OCI-M1 (cell line): ENCODE measurements at places on chromosomes 5 and 9.
A peak's percentile ranks its signal among the peaks of the same experiment; 100 is the strongest.

DNA sequence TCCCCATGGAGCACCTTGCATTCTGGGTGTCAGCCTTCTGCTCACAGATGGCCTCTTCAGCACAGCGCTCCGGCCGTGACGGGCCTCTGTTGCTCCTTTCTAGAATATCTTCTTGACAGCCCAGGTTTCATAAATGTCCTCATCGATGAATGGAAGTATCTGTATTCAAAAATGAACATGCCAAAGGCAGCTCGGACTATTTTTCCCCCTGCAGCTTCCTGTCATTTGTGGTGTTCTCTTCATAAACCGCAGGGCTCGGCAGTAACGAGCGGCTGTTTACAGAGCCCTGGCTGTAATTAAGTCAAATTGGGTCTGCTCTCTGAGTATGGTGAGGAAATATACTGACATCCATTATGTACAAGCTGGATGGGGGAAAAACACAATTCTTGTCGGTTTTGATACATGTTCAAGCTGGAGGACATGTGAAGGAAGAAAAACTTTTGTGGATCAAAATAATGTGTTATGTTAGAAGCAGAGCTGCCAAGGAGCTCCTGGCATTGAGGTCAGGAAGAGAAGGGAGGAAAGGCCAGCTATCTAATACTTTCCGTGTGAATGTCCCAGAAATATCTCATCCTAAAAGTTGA, 154.1 kb upstream of the CD180 start:
- DNase-seq = peak; percentile 34

DNA sequence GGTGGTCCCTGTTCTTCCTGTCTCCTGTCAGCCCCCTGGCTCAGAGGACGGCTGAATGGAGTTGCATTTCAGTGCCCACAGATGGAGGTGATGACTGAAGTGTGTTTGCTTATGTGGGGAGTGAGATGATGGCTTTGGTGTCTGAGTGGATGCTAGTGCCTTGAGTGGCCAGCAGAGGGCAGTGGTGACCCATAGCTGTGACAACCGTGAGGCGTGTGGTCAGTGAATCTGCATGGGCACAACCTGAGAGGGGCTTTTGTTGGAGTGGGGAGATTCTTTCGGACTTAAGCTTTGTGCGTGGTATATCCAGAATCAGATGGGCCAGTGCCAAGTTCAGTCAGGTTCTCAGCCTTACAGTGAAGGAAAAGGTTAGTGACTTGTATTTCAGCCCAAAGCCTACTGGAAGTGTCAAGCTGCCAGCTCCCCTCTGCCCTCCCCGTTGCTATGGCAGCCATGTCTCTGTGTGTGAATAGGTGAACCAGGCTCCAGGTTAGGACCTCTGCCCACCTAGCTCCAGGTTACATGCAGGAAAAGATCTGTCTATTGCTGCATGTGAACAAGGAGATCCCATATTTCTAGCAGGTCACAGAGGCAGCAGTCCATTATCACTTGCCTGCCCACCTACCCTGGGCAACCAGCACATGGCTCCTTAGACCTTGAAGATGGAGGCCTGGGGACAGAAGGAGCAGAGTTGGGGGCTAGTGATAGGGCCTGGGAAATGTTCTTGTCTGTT, 14.7 kb upstream of the CXXC5 start:
- DNase-seq = peak; percentile 84

DNA sequence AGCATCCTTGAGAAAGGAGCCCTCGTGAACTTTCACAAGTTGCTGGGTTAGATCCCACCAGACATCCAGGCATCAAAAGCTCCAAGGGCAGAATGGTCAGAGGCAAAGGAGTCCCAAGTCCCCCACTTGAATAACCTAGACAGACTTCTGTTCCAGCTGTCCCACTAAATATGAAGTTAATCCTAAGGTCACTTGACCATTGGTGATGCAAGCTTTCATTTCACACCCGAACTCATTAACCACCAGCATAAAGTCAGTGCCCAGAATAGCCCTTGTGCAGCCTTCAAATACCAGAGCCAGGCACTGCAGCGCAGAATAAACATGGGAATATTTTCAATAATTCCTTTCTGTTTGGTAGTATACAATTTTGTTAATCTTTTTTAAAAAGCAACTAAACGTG, 28.9 kb downstream of the OXCT1 start:
- DNase-seq = no peak

DNA sequence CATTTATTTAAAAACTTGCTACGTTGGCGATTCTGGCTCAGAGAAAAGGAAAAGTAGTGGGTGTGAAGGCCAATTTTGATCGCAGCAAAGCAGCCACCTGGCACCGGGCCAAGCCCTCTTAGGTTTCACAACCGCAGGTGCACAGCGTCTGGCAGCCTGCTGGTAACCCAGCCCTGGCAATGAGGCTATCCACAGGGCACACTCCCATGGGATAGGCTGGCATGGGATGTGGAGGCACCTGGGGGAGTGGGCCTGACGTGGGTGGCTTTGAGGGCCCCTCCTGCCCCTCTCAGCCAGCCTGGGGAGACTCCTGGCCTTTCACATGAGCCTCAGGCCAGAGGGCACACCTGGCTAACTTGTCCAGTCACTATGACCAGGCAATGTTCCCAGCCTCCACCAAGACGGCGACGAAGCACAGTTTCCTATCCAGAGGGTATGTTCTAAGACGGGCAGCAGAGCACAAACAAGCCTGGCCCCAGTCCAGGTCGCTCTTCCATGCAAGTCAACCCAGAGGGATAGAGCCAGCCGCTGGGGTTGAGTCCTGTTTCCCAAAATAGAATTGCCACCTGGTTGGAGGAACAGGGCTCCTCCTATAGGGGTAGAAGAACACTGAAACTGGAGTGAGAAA, 19.0 kb downstream of the CMBL start:
- DNase-seq = no peak

- DNase-seq = no peak
Measured at GRCh38 chr5:33319841-33320240, 120.9 kb upstream of the TARS1 start.

GRCh38 chr5:152349683-152350526, 55.2 kb downstream of the NMUR2 start:
- peak; percentile 46 for DNase-seq

- DNase-seq = peak; percentile 40
Measured at GRCh38 chr5:131068076-131068475, 97.0 kb downstream of the HINT1 start.

DNA sequence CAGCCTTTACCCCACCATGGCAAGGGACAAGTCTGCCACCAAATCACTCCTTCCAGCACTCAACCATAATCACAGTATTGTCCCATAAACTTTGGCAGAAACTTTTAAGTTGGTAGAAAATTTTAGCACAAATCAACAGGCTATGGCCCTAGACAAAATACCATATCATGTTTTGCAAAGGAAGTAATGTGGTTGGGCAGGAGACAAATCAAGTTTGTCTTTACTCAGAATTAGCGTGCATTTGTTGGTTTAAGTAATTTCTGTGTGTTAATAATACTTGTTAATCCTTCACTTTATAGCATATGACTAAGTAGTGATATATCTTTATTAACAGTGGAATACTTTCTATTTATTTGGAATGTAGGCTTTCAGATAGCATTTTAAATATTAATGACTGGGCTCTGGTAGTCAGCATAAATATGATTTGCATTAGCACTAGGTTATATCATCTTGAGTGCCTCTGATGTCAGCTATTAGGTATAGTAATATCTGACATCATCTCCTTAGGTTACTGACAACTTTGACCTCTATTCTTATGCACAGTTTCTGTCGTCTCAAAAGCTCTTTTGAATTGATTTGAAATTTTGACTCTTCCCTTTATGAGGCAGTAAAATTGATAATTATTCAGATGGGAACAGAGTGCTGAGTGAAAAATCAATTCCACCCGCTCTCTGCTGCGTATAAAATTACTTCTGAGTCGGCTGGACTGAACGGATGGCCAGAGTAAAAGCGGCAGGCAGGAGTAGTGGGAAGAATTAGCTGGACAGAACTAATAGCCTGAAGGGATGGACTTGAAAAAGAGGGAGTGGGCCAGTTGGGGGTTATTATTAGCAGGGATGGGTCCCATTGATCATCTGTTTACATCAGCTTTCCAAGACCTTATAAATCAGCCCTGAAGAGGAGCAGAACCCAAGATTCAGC, 40.1 kb upstream of the TLX3 start:
- DNase-seq = no peak

DNA sequence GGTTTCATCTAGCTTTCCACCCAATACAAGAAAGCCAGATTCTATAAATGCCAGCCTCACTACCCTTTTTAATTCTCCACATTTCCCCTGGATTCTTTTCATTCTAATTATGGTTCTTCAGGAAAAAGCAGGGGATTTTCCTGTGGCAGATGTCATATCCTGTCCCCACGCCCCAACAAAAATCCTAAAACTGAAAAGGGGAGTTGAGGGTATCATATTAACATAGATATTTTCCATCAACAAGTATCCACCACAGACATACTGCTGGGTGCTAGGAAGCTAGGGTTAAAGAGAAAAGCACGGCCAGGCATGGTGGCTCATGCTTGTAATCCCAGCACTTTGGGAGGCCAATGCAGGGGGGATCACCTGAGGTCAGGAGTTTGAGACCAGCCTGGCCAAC, 38.0 kb downstream of the CDK5RAP2 start:
- DNase-seq = no peak

- no peak for DNase-seq
Measured at GRCh38 chr9:137032858-137033257, 970 bp upstream of the FUT7 start.

DNA sequence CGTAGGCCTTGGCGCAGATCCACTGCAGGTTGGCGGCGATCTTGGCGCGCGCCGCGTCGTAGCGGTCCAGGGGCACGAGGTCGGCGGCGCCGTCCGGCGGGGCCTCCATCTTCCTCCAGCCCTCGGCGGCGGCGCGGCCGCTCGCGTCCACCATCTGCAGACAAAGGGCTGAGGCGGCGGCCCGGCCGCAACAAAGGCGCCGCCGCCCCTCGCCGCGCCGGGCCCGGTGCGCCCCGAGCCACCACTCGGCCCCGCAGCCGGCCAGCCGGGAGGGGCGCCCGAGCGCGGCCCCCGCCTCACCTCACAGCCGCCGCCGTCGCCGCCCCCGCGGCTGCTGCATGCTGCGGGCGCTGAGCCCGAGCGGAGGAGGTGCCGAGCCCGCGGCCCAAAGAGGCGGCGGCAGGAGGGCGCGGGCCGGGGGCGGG, 328 bp downstream of the CAMSAP1 start:
- DNase-seq = no peak

DNA sequence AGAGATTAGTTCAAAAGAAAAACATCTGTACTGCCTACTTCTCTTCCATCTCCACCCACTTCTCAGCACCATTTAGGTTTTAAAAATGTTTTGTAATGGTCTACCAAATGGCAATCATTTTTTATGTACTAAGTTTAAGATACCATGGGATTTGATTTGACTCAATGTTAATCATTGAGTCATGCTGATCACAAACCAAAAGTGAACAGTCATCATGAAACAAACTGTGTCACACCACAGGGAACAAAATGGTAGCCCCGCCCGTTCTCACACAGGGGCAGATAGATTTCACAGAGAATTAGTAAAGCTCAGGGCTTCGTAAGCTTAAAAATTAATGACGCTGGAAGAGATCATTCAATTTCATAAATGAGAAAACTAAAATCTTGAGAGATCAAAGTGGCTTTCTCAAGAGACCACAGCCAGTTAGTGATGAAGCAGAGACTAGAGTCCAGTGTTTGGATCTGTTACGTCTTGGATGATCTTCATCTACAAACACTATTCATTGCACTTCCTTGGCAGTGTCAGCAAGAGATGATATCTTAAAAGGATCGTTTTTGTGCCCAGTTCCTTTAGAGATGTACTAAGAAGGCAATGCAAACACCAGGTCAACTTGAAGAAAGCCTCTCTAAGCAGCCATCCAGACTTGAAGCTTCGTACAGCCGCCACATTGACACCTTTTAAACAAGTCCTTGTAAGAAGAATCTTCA, 33.9 kb upstream of the TRIO start:
- no peak for DNase-seq

DNA sequence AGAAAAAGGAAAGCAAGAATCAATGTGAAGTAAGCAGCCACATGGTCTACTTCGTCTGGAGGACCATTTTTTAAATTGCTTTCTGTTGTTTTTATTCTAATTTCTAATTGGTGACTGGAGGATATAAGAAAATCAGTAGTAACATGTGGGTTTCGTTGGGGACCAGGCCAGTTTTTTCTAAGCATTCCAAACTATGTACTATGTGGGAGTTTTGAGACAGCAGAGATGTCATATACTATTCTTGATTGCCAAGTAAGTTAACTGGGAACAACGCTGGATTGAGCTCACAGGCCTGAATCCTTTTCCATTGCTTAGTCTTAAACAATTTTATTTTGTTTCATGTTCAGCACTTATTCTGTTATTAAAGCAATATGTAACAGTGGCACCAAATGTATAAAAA, 225.7 kb downstream of the TMEM167A start:
- DNase-seq = no peak

- DNase-seq = peak; percentile 86
Measured at GRCh38 chr5:112757468-112758208, 20.0 kb downstream of the APC start.

DNA sequence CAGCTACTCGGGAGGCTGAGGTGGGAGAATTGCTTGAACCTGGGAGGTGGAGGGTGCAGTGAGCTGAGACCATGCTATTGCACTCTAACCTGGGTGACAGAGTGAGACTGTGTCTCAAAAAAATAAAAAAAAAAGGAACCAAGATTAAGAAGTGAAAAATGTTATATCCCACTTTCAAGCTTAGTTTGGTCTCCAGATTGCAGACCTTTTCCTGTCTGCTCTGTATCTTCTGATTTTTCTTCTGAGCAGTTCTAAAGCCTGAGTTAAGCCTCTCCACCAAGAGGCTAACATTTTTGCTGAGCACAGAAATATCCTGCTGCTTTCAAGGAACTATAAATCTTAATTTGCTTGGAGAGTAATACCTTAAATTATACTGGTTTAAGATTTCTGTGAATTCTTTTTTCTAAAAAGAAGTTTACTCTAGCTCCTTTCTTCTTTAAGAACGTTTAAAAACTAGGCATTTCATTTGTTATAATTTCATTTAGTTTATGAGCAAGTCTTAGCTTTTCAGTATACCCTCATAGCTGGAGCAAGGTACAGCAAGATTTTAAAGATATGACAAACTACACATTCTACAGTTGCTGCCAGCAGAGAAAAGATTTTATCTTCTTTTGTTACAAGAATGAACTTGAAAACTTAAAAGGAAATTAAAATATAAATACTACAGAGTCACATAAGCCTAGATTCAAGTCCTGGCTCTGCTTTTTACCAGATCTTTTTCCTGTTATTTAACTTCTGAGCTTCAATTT, 55.0 kb downstream of the GARNL3 start:
- DNase-seq = no peak

DNA sequence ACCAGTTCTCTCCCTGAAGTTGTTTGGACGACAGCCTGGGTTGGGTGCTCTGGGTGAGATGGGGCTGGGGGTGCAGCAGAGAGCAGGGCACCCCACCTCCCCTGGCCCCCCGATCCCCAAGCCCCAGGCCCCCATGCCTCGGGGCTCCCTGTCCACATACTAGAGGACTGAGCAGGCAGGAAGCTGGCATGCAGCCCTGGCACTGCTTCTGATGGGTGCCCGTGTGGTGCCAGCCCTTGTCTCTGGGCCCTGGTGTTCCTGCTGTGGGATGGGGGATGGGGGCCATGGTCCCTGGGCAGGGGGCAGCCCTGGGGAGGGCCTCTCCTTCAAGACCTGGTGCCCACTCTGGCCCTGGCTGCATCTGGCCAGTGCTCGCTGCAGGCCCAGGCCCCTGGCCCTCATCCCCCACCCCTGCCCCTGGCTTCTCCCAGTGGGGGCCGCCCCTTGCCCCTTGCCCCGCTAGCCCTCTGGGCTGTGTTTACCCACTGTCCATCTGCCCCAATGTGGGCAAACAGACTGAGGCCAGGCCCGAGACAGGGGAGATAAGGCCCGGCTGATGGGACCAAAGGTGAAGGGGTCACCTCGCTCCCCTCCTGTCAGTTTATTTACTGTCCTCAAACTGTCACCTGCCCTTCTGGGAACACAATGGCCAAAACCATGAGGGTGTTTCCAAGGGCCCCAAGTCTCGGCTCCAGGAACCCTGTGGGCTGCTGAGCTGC, 67.3 kb upstream of the RXRA start:
- DNase-seq = no peak
